ENCODE measurements at places on chromosomes 12 and 14.

DNA sequence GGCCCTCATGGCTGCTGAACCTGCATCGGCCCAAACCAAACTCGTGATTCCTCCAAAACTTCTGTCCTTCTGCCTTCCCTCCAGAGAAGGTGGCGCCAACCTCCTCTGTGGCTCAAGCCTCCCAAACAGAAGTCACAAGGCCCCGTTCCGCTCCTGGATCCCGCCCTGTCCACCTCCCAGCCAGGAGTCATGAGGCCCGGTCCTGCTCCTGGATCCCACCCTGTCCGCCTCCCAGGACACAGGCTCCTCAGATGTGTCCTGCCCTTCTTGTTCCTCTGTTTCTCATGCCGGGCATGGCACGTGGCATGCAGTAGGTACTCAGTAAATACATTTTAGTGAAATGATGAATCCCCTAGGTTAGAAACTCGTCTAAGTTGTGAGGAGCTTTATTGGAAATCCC lies 94.2 kb upstream of the SFSWAP start:
- DNase-seq: no peak

GRCh38 chr12:6735448-6736191 lies 11.8 kb downstream of the COPS7A start:
- DNase-seq: no peak

DNA sequence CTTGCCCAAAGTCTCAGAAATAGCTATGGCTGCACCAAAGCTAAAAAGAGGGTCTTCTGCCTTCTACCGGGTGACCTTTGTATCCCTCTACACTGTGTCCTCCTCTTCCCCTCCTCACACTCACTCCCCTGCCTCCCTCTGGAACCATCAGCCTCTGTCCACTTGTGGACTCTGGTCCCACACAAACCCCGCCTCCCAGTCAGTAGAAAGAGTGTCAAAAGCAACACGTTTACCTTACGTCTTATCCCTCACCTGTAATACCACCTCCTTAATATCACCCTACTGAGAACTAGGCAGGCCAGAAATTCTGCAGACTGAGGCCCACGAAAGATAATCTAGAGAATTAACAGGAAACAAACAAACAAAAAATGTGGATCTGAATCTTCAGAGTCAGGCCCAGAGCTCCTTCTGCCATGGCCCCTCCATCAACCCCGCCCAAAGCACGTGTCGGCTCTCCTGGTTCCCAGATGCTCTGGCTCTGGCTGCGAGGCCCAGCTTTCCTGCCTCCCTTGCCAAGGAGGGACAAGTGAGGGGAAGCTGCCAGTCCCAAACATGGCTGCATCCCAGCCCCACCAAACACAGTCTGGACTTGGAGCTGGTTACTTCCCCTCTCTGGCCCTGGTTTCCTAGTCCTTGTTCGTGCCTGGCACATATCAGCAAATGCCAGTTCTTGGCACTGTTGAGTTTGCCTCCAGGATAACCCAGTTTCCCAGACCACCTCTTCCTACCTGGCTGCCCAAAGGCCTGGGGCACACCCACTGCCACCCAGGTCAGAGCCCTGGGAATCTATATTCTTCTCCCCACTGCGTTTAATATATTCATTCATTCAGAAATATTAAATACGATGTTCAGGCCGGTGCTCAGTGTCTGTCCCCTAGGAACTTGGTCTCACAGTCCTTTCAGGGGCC lies 2.7 kb downstream of the ACTN1 start:
- DNase-seq: no peak

DNA sequence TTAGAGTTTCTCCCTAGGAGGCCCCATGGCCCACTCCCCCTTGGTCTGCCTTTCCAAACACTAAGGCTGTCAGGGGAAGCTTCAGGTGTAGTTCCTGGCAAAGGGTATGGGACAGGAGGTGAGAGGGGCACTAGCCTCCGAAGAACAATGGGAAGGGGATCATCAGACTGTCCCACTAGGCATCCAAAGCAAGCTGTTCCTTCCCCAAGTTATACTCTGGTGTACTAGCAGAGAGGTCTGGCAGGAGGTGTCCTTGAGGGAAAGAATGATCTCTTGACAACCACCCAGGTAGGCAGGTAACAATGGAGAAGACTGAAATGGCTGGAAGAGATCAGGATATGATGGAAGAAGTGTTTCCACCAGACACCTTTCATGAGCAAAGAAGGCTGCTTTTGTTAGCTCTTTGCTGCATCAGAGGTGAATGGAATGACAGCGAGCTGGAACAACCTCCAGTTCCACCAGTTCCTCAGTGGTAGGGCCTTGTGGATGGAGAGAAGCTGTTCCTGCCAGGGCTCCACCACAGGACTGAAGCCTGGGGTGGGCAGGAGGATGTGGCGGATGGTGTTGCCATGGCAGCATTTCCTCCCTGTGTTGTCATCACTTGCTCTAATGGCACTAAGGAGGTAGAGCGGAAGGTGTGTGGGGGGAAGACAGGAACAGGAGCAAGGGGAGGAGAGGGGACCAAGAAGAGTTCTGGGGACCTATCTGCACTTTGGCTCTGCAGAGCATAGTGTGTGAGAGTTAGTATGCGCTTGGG lies 2.3 kb upstream of the AGAP2 start:
- DNase-seq: no peak

DNA sequence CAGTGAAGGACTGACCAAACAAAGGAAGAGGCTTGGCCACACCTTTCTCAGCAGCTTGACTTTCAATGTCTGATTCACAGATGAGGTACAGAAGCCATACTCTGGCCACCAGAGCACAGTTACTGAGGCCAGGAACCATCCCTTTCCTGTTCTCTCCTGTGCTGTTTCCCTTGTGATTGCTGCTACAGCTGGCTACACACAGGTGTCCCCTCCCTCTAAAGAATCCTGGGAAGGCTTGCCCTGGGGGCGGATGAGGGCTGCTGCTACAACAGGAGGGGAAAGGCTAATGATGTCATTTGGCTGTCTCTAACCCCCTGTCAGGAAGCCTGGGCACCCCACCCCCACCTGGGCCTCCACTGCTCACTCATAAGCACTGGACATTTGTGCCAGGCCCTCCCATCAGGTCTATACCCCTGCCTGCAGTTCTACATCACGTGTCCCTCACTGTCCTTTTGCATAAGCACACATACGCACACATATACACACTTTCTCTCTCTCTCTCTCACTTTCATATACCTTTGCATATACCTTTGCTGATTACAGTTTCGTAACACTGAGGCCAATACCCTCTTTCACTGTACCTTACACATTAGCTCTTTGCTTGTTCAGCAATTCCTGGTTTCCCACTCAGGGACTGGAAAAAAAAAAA lies 41.4 kb downstream of the PRPF40B start:
- no peak for DNase-seq

DNA sequence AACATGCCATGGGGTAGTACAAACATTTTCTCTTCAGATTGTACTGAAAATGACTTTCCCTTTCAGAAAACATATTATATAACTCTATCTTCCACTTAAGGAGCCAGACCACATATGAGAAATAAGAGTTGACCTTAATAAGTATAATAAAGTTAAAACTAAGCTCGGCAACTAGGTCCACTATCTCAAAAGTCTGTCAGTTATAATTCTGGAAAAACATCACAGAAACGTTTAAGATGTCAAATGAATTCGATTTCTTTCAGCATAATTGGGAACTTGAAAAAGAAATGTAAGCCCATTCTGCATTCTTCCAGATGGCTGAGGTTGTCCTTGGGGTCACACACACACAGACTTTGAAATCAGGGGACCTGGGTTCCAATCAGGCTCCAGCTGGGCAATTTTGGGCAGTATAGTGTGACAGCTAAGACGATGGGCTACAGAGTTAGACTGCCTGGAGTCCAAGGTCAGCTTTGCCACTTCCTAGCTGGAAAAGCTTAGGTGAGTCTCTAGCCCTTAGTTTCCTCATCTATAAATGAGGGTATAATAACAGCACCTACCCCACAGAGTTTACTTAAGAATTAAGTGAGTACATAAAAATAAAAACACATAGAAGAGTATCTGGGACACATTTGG lies 75.6 kb downstream of the PPP2R5E start:
- DNase-seq: no peak

DNA sequence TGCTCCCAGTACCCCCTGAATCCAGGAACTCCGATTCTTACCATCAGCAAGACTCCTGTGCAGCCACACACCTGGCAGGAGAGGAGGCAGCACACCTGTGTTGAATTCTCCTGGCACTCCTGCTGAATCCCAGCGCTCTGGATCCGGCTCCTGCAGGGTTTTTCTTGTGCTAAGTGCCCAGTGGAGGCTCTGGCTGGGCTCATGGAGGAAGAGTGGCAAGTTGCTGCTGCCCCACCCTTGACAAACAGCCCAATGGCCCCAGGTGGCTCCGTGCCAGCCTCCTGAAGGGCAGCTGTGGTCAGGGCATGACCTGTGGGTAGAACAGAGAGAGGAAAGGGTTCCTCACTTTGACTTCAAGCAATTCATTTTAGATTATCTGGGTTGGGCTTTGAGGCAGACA lies 20.0 kb downstream of the CRACR2A start:
- no peak for DNase-seq

- DNase-seq: no peak
Observed at GRCh38 chr12:69583203-69583602, 2.1 kb upstream of the CCT2 start.

DNA sequence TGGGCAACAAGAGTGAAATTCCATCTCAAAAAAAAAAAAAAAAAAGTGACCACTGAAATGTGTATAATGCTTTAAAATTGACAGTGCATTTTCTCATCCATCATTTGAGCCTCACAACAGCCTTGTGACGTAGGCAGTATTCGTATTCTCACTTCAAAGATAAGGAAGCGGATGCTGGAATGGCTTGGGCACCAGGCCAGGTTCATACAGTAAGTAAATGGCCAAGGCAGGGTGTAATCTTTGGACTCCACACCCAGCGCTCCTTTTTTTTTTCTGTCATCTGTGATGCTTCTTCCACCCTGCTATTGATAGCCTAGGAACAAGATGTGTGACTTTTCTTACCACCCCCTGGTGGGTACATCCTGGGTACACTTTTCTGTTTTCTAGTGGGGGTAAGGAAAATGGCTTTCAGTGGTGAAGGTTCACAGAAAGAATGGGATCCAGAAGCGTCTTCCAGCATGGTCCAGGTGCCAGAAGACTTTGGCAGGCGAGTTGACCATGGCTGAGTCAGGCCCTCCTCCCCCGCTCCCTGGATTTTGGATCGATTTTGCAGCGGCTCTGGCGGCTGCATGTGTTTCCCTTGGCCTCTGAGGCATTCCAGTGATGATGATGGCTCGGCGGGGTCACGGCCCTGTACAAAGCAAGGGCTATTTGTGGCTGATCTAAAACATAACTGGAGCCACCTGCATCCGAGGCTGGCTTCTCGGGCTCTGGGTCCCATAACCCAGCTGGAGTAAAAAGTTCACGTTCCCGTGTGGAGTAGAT lies 110.6 kb downstream of the CACNA1C start:
- DNase-seq: peak; percentile 98

DNA sequence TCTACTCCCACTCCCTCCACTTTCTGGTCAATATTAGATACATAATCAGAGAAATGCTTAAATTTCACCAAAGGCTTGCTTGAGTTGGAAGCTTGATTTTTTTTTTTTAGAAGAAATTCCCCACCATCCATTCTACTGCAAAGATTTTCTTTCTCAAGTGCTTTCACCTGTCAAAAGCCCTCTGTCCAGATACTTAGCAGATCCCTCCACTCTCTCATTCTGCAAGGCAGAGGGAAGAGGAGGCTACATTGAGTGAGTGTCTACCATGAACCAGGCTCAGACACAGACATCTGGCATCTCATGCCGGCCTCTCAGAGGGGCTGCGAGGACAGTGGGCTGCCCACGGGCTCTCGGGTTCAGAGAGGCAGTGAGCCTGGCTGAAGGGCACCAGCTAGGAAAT lies 127.6 kb upstream of the GSC start:
- no peak for DNase-seq

DNA sequence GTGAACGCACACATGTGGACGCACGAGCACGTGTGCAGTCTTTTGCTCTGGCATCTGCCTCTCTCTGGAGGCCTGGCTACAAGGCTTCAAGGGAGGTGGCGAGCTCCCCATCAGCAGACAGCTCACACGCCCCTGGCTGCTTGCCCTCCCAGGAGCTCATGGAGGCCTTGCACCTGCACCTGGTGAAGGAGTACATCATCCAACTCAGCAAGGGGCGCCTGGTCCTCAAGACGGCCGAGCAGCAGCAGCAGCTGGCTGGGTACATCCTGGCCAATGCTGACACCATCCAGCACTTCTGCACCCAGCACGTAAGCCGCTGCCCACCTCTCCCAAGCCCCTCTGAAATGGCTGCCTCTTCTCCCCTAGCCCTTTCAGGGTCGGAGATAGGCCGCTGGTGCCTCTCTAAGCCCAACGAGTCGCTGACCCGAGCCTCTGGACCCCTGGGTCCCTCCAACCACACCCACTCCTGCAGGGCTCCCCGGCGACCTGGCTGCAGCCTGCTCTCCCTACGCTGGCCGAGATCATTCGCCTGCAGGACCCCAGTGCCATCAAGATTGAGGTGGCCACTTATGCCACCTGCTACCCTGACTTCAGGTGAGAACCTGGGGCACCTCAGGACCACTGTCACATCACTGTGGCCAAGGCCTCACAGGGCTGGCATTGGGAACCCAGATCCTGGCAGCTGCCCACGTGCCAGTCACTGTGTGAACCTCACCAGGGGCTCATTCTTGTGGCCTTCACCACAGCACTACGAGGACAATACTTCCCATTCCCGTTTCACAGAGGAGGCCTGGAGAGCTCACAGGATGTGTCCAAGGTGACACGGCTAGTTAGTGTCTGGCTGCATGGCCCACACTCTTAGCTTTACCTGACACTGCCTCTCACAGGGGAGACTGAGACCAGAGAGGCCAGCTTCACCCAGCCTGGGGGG lies 10.2 kb downstream of the TNFAIP2 start:
- no peak for DNase-seq

- DNase-seq: no peak
Observed at GRCh38 chr14:104870368-104871144, 5.5 kb downstream of the CEP170B start.

DNA sequence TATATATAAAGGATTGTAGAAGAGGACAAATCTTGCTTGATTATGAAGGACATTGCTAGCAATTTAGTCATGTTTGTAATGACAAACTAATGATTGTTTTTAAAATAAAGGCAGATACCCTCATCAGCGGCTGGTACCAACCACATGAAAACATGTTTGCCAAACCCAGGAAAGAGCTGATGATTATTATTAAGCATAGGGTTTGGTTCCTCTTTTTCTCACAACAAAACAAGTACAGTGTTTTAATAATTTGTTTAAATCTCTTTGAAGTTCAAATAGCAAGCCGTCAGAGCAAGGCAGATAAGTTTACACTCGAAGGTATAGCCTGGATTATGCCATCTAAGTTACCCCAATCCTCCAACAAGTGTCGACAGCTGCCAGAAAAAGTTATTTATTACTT lies 5.3 kb upstream of the SINHCAF start:
- DNase-seq: no peak

DNA sequence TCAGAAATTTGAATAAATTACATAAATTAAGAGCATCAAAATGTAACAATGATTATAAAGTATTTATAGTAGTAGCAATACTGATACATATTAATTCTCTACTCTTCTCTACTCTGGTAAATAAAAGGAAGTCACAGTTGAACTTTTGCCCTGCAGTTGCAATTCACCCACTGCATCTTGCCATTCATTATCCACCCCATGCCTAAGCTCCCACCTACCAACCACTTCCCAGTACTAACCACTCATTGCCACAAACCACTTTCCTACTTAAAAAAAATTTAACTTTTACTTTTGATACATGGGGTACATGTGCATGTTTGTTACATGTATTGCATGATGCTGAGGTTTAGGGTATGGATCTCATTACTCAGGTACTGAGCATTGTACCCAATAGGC lies 174.0 kb downstream of the RASSF9 start:
- DNase-seq: no peak

GRCh38 chr14:87975636-87976035 lies 17.3 kb downstream of the GALC start:
- DNase-seq: no peak

- no peak for DNase-seq
Observed at GRCh38 chr14:77044783-77045237, 16.3 kb upstream of the IRF2BPL start.

GRCh38 chr12:70648831-70649230 lies 11.6 kb upstream of the PTPRB start:
- DNase-seq: peak; percentile 40
